RWPE1 (cell line): ENCODE measurements at places on chromosomes 11 and 22.

- DNase-seq, result no peak
Observed at GRCh38 chr11:69746140-69746539, 29.0 kb downstream of the FGF4 start.

DNA sequence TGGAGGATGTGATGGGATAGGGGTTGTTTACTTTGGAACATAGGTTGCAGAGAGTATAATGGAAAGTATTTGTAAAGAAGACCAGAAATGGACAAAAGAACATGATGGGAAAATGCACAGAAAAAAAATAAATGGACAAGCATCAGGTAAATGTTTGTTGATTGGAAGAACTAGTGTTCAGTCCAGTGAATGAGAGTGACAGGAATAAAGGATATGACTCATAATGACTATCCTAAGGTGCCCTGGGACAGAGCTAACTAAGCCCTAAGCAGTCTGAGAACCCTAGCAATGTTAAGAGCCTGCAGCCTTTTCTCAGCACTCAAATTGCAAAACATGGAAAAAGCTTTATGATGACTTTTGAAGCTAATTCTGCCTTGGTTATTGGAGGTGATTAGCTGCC, 732.8 kb upstream of the ANO5 start:
- DNase-seq, result no peak

GRCh38 chr22:27397954-27398342, 403.6 kb downstream of the MN1 start:
- DNase-seq, result no peak

DNA sequence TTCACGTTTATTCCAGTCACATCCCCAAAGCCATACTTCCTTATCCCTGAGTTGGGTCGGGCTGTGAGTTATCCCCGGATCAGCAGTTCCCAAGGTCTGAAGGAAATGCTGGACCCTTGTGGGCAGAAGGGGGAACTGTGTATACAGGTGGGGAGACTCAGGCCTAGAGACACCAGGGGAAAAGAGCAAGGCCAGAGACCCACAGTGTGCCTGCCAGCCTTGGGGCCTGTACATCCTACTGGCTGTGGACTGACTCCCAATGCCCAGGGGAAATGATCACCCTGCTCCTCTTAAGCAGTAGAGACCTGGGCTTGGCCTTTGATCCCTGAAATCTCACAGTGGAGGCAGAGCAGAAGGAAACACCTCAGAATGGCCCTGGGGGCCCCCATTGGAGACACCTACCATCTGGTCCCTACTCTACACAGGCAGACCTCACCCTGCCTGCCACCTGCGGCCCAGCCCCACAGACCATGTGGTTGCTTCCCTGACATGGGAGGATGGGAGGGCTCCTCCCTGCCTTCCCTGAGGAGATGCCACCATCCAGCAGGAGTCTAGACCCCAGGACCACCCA, 1.3 kb downstream of the SELENOM start:
- no peak for DNase-seq

- no peak for DNase-seq
Observed at GRCh38 chr11:116170526-116171120, 602.2 kb downstream of the BUD13 start.

DNA sequence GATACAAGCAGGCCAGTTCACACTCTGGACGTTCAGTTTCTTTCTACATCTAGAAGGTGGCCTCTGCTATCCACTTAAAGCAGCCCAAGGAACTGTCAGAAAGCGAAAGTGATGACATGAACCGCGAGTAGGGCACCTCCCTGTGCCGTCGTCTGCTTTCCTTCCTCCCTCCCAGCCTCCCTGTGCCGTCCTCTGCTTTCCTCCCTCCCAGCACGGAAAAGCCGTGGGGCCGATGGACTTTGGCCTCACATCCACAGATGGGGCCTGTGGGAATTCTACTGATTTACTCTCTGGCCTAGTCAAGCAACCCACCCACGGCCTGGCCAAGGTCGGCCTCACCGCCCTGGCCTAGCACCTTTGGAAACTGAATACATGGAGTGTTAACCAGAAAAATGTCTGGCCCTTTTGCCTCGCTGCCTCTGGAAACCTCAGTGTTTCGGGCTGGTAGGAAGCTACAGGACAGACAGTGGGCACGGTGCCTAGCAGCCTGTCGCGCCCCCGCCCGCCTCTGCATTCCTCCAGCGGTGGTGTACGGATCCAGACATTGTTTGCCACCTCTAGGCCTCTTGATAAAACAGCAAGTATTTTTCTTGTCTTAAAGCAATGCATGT, 14.2 kb downstream of the PEX26 start:
- DNase-seq, result no peak

- DNase-seq, result no peak
Observed at GRCh38 chr11:73395297-73396208, 19.4 kb downstream of the RELT start.

DNA sequence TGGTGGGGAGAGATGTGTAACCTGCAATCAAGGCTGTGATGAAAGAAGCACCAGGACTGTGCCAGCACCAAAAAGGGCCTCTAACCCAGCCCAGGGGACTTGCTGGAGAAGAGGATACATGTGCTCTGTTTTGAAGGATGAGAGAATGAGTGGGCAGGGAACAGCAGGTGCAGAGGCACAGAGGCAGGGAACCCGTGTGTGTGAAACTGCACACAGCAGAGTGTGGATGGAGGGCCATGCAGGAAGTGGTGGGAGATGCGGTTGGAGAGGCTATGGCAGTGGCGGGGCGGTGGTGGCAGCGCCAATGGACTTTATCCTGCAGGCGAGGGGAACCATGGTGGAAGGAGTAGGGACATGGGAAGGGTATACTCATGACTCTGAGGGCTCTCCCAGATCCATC, 25.2 kb upstream of the LRRC32 start:
- DNase-seq, result no peak

DNA sequence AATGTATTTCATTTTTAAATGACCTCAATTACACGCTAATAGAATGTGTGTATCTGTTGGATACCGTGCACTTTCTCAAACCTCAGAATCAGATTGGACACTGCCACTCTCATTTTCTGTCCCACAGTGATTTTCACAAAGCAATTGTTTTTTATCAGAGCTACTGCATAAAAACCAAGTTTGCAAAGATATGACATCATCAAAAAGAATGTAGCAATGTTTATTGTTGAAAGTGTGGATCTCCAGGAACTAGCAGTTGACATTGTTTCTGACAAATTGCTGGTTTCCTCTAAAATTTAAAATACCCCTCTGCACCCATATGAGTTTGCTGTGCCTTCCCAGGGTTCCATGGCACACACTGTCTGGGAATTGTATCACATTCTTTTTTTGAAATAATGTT, 362.7 kb upstream of the DDI1 start:
- no peak for DNase-seq

DNA sequence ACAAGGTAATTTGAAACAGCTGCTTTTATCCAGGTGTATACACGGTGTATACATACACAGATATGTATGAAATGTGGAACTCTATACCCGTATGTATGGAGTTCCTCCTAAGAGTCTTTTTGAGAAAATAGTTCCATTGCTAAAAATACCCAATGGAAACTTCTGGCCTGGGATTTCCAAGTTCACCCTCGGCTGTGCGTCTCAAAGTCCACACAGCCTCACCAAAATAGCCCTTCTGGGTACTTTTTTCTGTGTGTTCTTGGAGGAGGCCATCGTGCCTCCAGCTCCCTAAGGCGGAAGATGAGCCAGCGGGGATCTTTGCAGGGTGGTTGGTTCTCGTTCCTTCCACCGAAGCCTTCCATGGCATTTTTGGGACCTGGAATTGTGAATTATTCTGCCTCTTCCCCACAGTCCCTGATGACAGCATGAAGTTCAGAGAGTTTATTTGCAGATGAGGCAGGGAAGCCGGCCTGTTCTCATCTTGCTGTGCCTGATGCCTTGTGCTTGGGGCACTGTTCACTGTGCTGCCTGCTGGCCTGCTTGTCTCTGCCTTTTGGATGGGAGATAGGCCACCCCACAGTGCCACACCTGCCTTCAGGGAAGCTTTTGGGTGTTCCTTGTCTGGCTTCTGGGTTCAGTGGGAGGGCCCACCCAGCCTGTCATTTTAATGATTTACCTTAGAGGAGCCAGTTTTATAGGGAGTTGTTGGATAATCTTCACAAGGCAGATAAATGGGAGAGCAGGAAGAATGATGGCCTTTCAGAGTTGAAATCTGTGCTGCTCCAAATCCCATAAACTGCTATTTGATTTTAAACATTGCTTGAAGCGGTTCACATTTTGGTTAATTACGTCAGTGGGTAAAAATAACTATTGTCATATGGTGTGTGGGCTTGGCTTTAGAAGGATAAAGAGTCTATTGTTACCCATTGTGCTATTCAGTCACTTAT, 112.7 kb upstream of the OR4B1 start:
- no peak for DNase-seq

DNA sequence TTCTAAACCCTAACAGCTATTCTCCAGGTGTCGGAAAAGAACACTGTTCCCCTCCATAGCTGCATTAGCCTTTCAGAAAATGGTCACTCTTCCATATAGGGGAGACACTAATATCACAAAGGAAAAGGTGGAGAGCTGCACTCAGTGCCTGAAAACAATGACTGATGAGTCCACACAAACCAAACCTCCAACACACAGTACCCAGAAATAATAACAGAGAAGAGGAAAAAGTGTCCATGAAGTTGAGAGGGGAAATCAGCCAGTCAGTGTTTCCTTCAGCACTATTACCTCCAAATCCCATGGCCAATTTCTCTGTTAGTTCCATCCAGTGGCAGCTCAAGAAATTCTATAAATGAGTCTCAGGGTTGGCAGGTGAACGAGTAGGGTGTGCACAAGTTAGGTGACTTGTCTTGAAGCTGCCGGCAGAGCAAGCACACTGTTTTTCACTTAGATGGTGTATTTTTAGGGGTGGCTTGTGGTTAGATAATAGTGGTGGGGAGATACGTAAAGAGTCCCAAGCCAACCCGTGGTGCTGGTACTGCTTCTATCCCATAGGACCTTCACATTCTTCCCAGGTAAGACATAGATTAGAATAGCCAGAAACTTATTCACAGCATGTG, 84.5 kb upstream of the CHRM4 start:
- no peak for DNase-seq

DNA sequence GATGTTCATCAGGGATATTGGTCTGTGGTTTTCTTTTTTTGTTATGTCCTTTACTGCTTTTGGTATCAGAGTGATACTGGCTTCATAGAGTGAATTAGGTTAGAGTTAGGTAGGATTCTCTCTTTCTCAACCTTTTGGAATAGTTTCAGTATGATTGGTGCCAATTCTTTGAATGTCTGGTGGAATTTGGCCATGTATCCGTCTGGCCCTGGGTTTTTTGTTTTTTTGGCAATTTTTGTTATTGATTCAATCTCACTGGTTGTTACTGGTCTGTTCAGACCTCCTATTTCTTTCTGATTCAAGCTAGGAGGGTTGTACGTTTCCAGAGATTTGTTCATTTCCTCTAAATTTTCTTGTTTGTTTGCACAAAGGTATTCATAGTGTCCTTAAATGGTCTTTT, 54.4 kb downstream of the ATXN10 start:
- DNase-seq, result no peak

DNA sequence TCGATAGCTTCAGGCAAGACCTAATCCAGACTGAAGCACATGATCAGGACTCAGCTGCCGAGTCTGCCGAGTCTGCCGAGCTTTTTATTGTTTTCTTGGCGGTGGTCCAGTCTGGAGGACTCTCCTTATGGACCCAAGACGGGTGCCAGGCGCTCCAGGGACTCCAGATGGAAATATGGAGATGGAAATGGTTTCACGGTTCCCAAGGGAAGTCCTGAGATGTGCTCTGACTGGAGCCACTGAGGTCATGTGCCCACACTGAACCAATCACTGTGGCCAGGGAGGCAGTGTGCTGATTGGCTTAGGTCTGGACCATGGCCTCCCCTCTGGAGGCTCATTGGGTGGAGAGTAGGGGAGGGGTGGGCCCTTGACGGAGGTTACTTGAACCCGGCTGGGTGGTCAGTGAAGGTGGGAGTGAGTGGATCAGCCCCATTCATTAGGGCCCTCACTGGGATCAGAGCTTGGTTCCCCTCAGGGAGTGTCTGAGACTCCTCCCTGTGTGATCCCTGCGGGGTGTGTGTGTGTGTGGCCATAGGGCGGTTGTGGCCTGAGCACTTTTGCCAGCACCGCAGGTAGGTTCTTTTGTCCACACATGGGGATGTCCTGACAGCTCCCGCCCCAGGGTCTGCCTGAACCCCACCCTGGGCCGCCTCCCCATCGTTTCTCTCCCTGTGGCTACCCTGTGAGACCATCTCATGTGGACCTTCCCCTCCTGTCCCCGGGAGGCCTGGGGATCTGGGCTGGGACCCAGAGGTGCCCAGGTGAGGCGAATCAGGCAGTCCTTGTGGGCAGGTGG, 14.0 kb downstream of the RPS6KA4 start:
- DNase-seq, result no peak

- no peak for DNase-seq
Observed at GRCh38 chr22:49751966-49752597, 75.6 kb downstream of the BRD1 start.

GRCh38 chr22:50051930-50052329, 6.2 kb downstream of the TTLL8 start:
- DNase-seq, result no peak

DNA sequence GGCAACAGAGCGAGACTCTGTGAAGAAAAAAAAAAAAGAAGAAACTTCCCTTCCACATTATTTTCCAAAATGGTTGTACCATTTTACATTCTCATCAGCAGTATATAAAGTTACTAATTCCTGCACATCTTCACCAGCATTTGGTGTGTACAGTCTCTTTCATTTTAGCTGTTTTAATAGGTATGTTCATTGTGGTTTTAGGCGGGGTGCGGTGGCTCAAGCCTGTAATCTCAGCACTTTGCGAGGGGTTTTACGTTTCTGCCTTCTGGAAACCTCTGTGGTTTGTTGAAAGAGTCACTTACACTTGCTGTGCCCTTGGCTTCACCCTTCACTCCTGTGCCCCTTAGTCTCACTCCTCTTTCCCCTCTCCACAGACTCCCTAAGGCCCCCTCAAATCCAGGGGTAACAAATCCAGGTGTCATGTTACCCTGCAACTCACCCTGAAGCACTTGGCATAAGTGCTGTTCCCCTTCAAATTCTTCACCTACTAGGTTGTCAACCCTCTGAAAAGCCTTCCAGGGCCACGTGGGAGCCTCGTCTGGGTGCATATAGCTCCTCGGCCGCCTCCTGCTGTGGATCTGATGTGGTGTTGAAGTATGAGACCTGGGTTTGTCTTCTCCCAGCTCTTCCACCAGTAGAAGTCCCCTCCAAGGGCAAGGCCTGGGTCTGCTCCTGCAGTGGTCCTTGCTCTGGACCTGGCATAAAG, 20.8 kb downstream of the TOB2 start:
- DNase-seq, result no peak

DNA sequence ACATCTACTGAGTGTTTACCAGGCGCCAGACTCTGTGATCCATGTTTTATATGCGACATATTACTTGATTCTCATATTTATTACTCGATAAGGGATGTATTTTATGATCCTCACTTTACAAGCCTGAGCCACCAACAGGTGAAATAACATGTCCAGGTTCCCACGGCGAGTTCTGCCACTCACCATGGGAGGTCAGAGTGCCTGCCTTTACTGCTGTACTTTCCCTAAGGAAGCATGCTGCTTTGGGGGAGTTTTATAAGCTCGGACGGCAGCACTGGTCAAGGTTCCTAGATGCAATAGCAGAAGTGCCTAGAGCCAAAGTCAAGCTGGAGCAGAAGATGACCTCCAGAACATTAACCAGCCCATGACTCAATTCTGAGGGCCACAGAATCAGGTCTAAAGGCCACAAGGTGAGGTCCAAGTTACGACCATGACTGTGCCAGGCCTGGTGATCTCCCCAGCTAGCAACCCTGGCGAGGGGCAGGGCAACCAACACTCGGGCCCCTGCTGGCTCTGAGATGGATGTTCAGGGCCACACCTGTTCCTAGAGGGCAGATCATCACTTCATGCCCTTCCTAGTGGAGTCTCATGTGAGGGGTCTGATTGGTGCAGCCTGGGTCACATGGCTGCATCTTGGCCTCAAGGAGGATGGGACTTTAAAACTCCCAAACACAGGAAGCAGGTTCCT, 14.2 kb downstream of the IFT27 start:
- DNase-seq, result no peak

- no peak for DNase-seq
Observed at GRCh38 chr11:33722590-33723234, 13.5 kb downstream of the CD59 start.
